ENCODE measurements at places on chromosomes 2 and 18. TPM values are rescaled to one million over a fixed set of nuclear protein-coding genes. Genes with fewer than 3 reads are reported as not detected.

- DNase-seq, result no peak
Measured at GRCh38 chr2:55107436-55107835, 57.2 kb upstream of the RTN4 start.

DNA sequence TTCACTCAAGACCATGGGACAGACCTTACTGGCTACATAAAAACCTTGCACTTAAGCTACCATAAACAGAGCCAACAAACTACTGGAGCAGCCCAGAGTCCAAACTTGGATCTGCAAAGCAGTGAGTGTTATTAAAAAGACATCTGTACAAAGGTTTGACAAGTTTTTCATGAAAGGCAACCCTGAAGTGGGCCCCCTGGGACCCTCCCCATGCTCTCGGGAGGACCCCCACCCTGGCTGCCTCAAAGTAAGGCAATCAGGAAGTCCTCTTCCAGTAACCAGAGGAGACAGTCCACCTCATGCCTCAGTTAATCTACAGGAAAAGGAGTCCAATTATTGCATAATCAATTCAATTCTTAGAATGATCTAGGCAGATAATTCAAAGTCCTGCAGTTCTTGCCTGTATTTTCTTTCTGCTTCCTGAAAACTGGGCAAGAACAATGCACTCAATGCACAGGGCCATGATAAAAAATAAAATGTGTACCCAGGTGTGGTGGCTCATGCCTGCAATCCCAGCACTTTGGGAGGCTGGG lies 69.7 kb downstream of the TBC1D8 start:
- DNase-seq, result no peak

DNA sequence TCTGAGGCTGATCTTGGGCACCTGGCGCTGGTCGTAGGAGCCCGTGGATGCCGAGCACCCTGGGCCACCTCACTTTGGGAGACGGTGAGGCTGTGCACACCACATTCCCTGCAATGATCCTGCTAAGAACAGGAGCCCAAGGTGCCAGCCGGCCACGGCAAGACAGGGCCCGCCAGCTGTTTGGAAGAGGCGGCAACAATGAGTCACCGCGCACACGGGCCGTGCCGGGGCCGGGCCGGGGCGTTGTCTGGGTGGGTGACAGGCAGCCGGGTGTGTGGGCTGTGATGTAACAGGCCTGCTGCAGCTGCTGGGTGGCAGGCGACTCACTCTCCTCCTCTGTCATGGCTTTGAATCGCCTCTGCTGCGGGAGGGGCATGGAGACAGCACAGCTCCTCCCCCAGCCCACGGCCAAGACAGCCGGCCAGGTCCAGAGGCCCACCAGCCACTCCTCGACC lies 49.7 kb upstream of the ODC1 start:
- DNase-seq, result peak; percentile 72

The MARCHF4 gene
- 17.2 TPM for total RNA-seq

DNA sequence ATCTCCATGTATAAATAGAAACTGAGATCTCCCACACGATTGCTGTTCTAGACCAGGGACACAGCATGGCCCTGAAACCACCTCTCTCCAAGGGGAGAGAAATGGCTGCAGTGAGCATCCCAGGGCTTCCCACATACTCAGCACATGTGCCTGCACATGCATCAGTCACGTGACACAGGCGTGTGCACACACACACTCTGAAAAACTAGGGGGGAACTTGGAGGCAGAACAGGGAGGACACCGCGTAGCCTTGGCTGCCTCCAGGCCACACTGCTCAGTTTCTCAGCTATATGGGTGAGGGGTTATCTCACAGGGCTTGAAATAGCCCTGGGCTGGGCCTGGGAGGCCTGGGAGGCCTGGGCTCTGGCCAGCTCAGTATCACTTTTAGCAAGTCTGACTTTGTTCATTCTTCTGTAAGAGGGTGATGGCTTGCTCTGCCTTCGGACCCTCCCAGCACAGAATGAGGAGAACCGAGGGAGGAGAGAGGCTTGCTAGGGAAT lies 66.9 kb downstream of the EMX1 start:
- DNase-seq, result no peak

The RNF125 gene
- total RNA-seq, result 1.4 TPM

DNA sequence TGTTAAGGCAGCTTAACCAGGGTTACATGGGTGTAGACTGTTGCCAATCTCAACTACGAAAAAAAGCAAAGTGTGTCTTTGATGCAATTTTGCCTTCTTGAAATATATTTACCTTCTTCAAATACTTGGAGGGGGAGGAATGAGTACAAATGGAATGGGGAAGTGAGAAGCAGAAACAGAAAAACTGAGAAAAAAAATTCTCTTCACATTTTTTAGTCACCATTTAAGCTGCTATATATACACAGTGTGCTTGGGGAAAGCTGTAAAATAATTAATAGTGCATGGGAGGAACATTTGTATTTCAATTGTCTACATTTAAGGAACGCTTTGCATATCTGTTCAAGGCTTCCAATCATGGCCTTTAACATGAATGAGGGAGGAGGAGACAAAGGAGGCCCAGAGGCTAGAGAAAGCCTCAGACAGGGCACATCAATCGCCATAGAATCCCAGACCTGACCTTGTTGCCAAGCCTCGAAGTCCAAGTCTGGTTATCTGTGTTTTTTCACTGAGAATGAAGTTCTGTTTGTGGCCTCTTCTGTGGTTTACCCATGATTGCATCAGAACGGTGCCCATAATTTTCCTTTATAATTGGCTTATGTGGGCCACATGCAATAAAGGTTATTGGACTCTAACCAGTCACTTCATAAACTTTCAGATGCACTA lies 158.6 kb downstream of the PIK3C3 start:
- DNase-seq, result no peak

DNA sequence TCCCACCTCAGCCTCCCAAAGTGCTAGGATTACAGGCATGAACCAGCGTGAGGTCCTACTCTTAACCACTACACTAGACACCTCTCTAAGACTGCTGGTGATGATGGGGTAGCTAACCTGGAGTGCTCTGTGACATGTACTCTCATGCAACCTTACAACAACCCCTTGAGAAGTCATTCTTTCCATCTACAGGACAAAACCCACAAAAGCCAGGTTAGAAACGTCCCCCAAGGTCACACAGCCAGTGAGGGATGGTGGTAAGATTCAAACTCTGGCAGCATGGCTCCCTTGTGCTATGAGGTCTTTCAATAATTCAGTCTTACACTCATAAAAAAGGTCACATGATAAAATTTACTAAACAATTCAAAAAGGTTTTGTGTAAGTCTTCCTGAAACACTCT lies 94.8 kb upstream of the SERTAD2 start:
- no peak for DNase-seq

GRCh38 chr2:101030866-101031554 lies 28.9 kb downstream of the RPL31 start:
- DNase-seq, result no peak

- DNase-seq, result no peak
Measured at GRCh38 chr2:138036522-138036921, 72.2 kb downstream of the HNMT start.

GRCh38 chr2:16106619-16107018 lies 166.3 kb downstream of the MYCN start:
- DNase-seq, result no peak

The MC5R gene
- not detected for total RNA-seq

The PAIP2B gene
- total RNA-seq, result 2.9 TPM

The ARHGAP25 gene
- total RNA-seq, result 0.08 TPM

DNA sequence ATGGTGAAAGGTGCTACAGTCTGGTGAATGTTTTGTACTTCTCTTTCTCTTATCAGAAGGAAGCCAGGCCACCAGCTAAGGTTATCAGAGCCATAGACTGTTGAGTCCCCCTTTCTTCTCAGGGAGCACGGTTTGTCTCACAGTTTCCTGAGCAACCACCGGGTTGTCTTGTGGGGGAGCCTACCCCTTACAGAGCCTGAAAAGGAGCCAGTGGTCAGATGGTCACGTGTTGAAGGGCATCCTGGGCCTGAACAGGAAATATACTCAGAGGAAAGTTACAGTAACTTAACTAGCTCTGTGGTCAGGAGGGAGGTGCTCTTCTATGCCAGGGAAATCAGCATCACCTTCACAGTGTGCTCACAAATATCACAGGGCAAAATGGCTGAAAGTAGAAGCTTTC lies 11.6 kb downstream of the CD28 start:
- DNase-seq, result no peak

DNA sequence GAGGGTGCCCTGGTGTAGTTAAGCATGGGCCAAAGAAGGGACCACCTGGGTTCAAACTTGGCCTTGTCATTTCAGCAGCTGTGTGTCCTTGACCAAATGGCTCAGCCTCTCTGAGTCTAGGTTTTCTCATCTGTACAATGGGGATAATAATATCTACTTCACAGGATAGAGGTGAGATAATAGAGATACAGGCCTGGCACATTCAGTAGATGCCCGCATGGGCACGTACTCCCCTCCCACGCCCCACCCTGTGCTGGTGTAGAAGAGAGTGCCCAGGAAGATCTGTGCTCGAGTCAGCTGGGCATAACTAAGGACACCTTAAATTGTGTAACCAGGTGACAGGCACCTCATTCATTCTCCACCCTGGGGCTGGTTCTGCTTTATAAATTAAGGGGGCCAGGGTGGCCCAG lies 8.4 kb upstream of the TMEM185B start:
- no peak for DNase-seq

Measured in kidney epithelial cell (primary cell).